NCI-H1092 treated with DMSO at 0.1 percent for 48 hours (cell line): ENCODE measurements at places on chromosomes 4 and X.

- DNase-seq: no peak
Measured at GRCh38 chr4:8409264-8410065, 31.1 kb downstream of the ACOX3 start.

DNA sequence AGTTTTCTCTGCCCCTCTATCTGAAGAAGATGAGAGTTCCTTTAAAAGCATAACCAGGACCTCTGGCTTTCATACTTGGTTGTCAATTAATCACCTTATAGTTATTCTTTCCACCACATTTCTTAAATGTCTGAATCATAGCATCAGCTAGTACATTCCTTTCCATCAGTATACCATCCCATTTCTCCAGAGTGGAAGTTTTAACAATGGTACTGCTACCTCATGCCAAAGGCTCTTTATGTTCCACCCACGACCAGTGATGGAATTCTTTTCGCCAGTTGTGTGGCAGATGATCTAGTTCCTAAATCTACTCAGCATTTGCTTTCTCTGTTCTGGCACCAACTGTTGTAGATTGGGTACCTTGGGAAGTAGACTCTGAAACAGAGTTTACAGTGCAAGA is 379.8 kb downstream of the ZNF674 start:
- no peak for DNase-seq

DNA sequence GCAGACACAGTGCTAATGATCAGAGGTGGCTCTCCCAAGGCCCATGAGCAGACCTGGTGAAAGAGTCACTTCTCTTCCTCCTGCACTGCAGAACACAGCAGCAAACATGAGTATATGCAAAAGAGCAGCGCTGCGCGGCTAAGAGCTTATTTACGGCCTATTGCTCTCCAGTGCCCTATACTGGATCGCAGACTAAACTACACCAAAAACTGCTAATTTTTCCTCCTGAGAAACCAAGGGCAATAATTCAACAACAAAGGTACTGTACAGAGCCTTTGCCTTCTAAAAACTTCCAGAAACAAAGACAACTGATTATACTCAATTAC is 702.5 kb downstream of the ARAP2 start:
- no peak for DNase-seq

DNA sequence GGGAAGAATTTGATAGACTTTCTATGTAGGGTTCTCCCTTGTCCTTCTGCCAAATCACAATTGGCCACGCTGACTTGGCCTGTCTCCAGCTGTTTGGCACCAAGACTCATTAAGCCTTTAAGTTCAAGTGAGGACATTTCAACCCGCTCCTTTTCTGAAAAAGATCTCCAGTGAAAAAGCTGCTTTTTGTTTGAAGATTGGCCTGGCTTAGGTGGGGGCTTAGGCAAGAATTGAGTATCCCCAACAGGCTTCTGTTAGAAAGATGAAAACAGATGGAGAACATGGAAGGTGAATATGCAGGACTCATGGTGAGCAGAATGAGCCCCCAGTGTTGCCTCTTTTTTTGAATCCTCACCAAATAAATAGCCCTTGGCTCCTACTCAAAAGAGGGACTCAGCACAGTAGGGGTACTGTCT is 28.5 kb upstream of the LIMCH1 start:
- DNase-seq: peak; percentile 71

DNA sequence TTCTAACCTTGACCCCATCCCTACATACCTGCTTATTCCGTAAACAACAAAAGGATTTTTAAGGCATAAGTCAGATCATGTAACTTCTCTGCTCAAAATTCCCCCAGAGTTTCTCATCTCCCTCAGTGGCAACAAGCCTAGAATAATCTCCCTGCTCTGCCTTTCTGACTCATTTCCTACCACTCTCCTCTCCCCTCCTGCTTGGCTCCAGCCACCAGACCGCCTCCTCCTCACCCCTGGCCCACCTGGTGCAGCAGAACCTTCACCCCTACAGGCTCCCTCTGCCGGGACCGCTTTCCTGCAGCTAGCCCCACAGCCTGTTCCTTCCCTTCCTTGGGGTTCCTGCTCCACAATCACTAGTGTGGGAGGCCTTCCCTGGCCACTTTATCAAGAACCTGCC is 32.1 kb downstream of the TSPAN5 start:
- no peak for DNase-seq

- DNase-seq: no peak
Measured at GRCh38 chr4:1684506-1685234, 557 bp upstream of the FAM53A start.

DNA sequence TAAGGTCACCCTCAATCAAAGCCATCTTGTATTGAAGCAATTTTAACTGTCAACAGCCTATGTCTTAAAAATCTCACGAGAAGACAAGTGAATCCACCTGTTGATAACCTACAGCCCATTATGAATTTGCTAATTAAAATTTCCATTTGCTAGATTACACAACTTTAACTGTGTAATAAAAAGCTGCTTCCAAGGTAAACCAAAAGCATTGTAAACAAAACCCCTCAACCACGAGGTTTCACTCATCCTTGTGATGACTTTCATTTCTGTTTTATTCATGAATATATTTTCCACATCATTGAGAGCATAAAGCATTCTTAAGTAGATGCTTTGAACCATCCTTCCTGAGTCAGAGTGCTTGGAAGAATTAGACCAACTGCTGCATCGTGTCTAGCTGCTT is 217.5 kb upstream of the GYPA start:
- DNase-seq: no peak

- DNase-seq: no peak
Measured at GRCh38 chr4:74374561-74375327, 9.8 kb downstream of the EREG start.

- DNase-seq: no peak
Measured at GRCh38 chrX:68897118-68897945, 68.5 kb downstream of the EFNB1 start.

DNA sequence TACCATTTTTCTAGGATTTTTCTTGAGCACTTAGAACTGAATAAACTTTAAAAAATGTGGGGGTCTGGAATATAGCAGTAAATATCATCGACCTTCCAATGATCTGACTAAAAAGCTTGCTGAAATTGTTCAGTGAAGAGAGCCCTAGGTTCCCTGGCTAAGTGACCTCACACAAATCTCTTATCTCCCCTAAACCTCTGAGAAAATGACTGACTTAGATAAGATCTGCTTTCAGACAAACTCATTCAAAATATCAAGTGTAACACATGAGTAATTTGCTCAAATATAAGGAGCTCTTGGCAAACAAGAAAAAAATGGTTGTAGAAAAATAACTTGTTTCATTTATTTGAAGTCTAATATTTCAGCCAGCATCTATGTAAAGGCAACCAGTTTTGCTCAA is 441.7 kb upstream of the SLIT2 start:
- no peak for DNase-seq

DNA sequence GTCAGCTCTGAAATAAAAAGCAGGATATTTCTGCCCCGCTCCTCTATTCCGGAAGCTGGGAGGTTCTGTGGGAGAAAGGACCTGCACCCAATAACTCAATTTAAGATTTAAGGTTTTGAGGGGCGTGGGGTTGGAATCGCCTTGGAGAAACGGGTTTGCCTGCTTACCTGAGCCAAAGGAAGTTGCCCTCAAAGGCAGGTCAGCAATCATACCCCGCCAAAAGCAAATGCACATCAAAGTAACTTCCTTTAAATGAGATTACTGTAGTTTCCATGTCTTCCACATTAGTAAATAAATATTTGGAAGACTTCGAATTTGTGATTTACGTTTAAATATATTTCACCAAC is 978 bp upstream of the HS3ST1 start:
- no peak for DNase-seq

GRCh38 chr4:8165374-8165896 is 6.8 kb upstream of the ABLIM2 start:
- no peak for DNase-seq

GRCh38 chrX:626745-627509 is 3.7 kb upstream of the SHOX start:
- no peak for DNase-seq

- peak; percentile 49 for DNase-seq
Measured at GRCh38 chr4:102263024-102263787, 82.1 kb downstream of the SLC39A8 start.
